Neuronal stem cell (in vitro differentiated cells): ENCODE measurements at places on chromosomes 6 and 20.

- no peak for DNase-seq
These were observed 42.5 kb downstream of the LYRM2 start for GRCh38 chr6:89596056-89596455.

- no peak for DNase-seq
These were observed 55.4 kb downstream of the PSMG4 start for GRCh38 chr6:3314176-3314575.

- DNase-seq = no peak
These were observed 505.9 kb upstream of the CHD6 start for GRCh38 chr20:42123981-42124473.

- DNase-seq = no peak
These were observed 63.8 kb downstream of the IBTK start for GRCh38 chr6:82183642-82184282.

GRCh38 chr20:8851446-8851845 is 217.4 kb upstream of the PLCB4 start:
- no peak for DNase-seq

DNA sequence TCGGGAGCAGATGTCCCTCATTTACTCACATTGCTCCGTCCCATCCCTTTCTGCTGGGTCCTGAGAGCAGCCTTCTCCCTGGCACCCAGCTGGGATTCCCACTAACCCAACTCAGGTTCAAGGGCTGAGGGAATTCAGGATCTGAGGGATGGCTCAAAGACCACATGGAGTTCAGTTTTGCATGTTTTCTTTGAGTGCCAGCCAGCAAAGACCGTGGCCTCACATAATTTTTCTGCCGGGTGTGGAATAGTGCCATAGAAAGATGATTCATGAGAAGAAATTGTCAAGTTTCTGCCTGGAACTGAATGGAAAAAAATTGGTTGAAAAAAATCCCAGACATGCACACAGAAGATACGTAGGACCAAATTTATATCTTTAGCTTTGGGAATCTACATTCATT is 168.6 kb downstream of the CD83 start:
- no peak for DNase-seq

GRCh38 chr6:31592396-31592771 is 422 bp downstream of the NCR3 start:
- no peak for DNase-seq

DNA sequence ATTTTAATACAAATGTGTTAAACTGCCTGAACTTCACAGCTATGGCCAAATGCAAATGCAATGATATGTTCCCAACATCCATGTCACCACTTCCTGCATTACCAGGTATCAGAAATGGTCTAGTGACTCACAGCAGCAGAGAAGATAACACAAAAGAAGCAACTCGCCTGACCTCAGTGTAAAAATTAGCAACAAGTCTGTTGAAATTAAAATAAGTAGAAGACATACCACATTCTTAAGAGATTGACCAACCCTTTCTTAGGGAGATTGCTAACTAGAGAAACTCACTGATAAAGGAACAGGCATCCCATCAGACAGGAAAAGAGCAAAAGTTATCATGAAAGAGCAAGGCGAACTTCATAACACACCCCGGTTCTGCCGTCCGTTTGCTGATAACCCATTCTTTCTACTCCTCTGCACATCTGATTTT is 45.1 kb downstream of the RNASET2 start:
- no peak for DNase-seq

- DNase-seq = no peak
These were observed 22.1 kb downstream of the SNHG17 start for GRCh38 chr20:38412877-38413577.
